ENCODE measurements at places on chromosomes 7 and 10.

GRCh38 chr7:147265528-147265927, 1148.9 kb downstream of the CNTNAP2 start:
- no peak for DNase-seq

DNA sequence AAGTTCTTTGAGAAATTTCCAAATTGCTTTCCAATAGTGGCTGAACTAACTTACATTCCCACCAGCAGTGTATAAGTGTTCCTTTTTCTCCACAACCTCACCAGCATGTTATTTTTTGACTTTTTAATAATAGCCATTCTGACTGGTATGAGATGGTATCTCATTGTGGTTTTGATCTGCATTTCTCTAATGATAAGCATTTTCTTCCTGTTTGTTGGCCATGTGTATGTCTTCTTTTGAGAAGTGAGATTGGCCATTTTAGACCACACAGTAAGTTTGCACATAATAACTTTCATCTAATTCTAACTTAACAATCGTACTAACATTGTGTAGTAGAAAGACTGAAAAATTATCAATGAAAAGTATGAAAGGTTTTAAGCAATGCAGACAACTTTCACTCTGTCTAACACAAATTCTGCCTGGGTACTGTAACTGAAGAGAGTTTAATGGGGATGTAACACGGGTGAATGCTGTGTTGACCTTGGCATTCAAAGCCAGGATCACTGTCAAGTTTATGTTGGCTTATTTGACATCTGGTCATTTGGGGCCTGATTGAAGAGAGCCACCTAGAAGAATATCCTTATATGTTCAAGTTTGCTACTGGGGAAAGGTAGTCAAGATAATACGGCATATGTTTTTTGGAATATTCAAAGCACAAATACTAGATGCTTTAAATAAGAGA, 50.4 kb downstream of the FAM171A1 start:
- no peak for DNase-seq

DNA sequence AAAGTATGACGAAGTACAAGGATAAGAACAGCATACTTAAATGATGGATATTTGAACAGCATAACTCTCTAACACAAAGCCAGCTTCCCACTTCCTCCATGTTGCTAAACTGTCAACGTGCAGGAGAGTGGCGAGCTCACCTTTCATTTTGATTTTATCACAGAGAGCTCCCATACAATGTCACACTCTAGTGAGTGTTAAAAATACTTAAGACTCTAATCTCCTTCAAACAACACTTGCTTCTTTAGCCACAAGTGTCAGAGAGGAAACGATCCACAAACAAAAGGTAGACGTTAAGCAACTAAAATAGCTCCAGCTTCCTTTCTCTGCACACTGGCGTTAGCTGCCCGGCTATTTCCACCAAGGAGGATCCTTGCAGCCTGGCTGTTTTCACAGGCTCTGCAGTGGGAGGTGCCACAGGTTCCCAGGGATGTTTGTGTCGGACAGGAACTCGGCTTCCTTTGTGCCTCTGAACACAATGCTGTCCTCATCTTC, 194.6 kb downstream of the COBL start:
- no peak for DNase-seq

DNA sequence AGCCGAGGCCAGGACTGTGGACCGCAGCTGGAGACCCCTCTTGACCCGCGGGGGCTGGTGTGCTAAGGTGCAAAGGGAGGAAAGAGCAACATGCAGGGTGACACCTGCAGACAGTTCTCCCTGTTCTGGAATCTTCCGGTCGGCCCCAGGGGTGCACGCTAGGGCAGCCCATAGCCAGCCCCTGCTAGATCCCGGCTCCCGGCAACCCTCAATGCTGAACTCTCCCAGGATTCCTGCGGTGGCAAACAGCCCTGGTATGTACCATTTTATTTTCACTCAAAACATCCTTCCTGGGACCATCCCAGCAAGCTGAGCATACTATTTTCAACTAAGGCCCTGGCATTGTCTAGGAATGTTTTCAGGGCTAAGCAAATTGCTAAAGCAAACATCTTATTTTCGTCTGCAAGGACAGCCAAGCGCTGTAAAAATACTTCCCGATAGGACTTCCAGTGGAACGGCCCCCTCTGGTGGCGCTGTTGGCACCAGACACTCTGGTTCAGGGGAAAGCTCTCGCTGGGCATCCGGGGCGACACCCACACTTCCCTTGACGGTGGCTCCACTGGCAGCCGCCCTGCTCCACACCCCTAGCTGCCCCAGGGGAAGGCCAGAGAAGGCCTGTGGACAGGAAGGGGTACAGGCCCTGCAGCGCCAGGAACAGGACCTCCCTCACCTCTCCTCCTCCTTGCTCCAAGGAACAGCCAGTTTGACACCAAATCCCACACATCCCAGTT, 99.4 kb downstream of the CTBP2 start:
- DNase-seq = no peak

DNA sequence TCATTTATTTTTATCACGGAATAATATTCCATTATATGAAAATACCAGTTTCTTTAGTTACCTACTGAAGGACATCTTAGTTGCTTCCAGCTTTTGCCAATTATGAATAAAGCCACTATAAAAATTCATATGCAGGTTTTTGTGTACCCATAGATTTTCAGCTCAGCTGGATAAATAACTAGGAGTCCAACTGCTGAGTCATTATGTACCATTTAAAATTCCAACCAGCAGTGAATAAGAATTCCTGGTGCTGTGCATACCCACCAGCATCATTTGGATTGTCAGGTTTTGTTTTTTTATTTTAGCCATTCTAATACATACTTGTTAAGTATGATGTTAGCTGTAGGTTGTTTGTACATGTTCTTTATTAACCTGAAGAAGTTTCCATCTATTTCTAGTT, 14.5 kb downstream of the FAM24B start:
- no peak for DNase-seq

- peak; percentile 5 for DNase-seq
These were observed 4.8 kb upstream of the POLR1F start for GRCh38 chr7:19713676-19714075.

DNA sequence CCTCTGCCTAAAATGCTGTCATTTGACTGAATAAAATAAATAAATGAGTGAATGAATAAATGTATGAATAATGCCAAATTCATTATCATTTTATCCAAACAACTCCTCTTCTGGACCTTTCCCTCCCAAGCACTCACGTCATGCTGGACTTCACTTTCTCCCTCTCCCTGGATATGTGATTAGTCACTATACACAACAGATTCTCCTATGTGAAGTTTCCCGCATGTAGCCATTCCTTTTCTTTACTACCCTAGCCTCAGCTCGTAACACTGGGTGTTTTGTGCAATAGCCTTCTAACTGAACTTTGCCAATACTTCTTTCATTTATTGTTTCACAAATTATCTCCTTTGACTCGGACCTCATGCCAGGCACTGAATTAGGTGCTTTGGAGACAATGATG, 87.6 kb upstream of the IL6 start:
- DNase-seq = no peak

GRCh38 chr7:104444017-104444416, 115.6 kb downstream of the LHFPL3 start:
- DNase-seq = no peak

DNA sequence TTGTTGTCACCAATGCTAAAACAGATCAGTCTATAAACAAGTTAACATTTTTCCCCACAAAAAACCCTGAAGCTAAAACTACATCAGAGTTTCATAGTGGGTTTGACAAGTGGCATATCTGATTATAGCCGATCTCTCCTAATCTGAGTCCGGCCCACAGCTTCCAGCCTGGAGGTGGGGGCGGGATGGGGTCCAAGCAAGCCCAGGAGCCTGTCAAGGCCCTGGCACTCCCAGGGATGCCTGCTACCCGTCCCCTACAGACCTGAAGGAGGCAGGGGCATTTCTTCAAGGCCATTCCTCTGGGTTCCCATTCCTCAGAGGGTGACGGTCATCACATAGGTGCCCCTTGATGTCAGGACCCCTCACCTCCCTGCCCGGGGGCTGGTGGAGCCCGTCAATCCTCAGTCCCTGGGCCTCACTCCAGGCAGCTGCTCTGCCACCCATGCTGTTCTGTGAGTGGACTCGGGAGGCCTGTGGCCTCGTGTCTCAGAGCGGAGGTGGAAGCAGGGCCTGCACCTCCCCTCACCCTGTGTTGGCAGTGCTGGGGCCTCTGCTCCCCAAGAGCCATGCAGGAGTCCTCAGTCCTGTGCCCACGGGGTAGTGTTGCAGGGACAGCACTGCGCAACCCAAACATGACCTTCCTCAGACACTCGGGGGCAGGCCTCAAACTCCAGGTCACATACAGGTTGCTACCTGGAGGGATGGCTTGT, 8.8 kb downstream of the DPYSL4 start:
- no peak for DNase-seq

DNA sequence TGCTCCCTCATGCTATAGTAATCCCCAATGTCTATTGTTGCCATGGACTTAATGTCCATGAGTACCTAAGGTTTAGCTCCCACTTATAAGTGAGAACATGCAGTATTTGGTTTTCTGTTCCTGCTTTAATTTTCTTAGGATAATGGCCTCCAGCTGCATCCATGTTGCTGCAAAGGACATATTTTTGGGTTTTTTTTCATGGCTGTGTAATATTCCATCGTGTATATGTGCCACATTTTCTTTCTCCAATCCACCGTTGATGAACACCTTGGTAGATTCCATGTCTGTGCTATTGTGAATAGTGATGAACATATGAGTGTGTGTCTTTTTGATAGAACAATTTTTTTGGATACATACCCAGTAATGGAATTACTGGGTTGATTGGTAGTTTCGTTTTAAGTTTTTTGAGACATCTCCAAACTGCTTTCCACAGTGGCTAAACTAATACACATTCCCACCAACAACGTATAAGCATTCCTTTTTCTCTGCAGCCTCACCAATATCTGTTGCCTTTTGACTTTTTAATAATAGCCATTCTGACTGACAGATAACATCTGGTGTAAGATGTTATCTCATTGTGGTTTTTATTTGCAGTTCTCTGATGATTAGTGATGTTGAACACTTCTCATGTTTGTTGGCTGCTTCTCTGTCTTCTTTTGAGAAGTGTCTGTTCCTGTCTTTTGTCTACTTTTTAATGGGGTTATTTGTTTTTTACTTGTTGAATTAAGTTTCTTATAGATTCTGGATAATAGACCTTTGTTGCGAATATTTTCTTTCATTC, 68.8 kb upstream of the IFRD1 start:
- DNase-seq = no peak

- DNase-seq = no peak
These were observed 33.2 kb upstream of the PDE1C start for GRCh38 chr7:32103361-32103760.

- no peak for DNase-seq
These were observed 65.8 kb downstream of the DIP2C start for GRCh38 chr10:623477-624311.

DNA sequence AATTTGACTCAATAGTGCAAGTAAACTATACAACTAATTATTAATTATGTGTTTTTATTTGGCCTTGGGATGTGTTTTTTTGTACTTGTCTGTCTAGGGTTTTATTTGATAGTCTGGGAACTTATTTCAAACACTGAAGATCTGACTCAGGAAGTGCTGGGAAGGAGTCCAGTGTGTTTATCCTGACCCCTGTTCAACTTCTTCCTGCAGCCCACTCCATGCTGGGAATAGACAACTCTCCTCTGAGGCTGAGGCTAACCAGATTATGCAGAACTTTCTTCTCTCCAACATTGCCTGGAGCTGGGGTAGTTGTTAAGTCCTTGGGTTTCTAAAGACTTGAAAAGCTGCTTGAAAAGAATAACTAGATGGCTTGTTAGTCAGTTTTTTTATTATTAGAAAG, 6.9 kb downstream of the CISD1 start:
- no peak for DNase-seq

All from GOT3 (cell line).